T1000 (cell line): ENCODE measurements at places on chromosomes 1 and 21.

- no peak for DNase-seq
These were observed 59.0 kb upstream of the MACF1 start for GRCh38 chr1:39145331-39145965.

DNA sequence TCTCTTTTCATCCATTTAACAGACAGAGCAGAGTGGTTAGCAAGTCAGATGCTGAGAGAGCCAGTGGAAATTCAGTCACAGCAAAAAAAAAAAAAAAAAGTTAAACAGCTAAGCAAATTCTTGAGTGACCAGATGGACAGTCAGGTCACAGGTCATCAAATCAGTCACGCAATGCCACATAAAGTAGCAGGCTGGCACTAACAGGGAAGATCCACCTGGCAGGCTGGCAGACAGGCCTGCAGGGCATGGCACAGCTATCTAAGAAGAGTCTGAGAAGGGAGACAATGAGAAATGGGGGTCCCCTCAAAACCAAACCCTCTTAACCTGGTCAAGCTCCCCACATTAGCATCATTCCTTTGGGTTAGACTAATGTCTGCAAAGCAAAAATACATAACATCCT is 371.9 kb downstream of the TTLL7 start:
- DNase-seq, result no peak

DNA sequence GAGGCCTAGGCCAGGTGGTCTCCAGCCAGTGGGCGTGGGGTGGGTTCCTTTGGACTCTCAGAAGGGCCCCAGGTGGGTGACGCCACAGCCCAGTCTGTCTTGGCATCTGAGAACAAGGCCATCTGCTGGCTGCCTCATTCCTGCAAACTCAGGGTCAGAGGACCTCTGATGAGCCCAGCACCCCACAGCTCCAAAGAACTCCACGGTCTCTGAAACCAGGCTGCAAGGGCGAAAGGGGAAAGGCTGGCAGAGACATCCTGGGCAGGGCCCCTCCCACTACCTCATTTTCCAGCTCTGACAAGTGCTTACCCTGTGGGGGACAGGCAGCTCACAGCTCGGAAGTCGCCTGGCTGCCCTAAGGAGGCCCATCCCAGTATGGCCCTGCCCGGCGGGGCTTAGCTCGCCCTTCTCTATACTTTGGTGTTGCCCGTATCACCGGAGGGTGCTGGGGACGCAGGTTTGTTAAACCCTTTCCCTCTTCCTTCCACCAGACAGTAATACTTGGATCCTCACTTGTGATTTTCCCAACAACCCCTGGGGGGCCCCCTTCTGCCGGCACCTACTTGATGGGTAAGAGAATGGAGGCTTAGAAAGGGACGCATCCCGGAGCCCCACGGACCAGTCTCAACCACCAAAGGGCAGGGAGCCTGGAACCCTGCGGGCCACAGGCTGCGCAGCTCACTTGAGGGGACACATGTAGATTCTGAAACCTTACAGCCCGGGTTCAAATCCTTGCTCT is 10.9 kb upstream of the EDN2 start:
- no peak for DNase-seq

DNA sequence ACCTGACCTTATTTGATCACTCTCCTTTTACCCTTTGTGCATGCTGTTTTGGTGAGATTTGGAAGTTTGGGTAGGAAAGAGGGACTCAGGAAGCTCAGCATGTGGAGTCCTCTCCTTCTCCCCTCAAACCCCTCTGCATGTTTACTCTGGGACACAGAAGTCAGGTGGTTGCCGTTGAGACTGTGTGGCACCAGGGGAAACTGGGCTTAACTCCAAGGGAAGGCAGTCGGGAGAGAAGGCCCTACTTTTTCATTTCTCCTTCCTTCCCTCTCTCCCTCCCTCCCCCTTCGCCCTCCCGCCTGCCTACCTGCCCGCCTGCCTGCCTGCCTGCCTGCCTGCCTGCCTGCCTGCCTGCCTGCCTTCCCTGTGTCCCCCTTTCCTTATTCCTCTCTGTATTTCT is 34.8 kb upstream of the TTC22 start:
- DNase-seq, result no peak

- no peak for DNase-seq
These were observed 51.8 kb upstream of the FAM89A start for GRCh38 chr1:231091831-231092301.

DNA sequence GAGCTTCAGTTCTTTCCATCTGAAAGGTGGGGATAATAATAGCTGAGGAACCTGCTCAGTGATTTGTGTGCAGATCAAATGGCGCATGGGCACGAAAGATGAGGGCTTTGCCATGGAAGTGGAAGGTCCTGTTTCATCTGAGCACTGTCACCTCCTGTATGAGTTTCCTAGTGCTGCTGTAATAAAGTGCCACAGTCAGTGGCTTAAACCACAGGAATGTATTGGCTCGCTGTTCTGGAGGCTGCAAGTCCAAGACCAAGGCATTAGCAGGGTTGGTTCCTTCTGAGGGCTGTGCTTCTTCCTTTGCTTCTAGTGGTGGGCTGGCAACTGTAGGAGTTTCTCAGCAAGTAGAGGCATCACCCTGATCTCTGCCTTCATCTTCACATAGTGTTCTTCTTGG is 51.1 kb upstream of the RBM15 start:
- no peak for DNase-seq

DNA sequence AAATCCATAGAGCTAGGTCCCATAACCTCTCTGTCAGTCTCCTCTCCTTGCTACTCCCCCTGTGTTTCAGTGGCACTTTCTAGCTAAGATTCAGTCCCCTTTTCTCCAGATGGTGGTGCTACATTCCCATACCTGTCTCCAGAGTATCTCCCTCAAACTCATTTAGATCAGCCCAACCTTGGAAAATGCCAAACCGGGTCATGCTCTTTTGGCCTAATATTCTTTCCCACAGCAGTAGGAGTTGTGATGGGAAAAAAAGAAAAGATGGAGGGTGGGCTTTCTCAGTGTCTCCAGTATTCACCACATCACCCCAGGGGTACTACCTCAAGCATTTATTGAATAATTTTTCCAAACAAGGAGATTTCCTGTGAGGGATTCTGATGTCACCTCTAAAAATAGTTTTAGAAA is 3.2 kb upstream of the RXFP4 start:
- DNase-seq, result no peak

- no peak for DNase-seq
These were observed 50.1 kb downstream of the LAMC1 start for GRCh38 chr1:183073320-183073719.

DNA sequence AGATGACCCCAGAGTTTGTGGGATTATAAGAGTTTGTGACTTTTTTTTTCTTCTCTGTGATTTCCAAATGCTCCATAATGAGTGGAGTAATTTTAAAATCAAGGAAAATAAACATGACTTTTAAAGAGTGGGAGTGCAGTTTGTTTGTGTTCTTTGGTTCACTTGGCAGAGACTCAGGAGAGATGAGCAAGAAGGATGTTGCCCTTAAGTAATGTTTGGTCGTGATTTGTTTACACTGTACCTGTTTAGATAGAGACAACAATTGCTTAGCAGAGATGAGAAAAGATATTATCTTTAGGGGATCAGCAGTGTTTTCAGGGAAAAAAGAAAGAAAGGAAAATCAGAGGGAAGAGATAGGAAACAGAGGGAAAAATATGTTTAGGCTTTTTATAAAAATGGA is 170.8 kb downstream of the ADSS2 start:
- DNase-seq, result no peak

DNA sequence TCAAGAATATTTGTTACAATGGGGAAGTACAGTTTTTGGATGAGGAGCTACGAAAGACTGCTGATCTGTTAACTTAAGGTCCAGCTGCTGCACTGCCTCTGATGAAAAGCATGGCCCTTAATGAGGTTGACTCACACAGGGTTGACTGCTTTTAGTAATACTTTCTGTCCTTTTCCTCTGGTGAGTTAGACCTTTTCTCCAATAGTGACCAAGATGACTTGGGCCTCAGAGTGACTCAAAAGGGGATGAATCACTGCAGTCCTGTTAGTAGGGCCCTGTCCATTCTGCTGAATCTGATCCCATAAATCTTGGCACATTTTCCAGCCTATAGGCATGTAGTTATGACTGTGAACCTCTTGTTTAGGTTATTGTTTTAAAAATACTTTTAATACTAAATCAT is 2.7 kb downstream of the DISP1 start:
- peak; percentile 62 for DNase-seq

GRCh38 chr1:14282707-14283106 is 315.8 kb upstream of the KAZN start:
- DNase-seq, result no peak

DNA sequence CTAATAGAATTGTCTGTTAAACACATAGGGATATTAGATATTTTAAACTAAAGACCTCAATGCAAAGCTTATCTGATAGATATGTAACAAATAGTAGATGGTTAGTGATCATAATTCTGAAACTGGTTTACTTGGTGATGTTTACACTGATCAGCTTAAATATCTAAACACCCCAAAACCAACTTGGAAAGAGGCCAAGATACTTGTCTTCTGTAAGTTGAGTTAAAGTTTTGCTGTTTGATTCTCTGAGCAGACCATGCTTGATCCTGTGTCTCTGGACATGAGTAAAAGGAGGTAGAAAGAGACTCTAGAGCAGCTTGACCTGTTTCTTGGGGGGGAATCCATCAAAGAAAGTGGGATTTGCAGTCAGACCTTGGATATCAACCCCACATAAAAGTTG is 107.5 kb downstream of the NEK7 start:
- no peak for DNase-seq

DNA sequence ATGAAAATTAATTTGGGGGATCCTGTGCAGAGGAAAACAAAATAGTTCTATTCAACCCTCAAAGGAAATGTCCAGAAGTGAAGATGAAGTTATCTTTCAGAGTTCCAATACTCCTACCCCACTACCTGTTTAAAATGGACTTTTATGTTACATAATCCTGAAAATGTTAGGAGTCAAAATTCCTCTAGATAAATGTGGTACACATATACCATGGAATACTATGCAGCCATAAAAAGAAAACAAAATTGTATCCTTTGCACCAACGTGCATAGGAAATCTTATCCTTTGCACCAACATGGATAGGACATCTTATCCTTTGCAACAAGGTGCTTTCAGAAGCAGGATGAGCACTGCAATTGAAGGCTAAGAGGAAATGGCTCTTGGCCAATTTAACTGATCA is 245.2 kb downstream of the LTN1 start:
- DNase-seq, result no peak

- peak; percentile 71 for DNase-seq
These were observed 2.3 kb downstream of the SLC2A5 start for GRCh38 chr1:9066945-9067807.

DNA sequence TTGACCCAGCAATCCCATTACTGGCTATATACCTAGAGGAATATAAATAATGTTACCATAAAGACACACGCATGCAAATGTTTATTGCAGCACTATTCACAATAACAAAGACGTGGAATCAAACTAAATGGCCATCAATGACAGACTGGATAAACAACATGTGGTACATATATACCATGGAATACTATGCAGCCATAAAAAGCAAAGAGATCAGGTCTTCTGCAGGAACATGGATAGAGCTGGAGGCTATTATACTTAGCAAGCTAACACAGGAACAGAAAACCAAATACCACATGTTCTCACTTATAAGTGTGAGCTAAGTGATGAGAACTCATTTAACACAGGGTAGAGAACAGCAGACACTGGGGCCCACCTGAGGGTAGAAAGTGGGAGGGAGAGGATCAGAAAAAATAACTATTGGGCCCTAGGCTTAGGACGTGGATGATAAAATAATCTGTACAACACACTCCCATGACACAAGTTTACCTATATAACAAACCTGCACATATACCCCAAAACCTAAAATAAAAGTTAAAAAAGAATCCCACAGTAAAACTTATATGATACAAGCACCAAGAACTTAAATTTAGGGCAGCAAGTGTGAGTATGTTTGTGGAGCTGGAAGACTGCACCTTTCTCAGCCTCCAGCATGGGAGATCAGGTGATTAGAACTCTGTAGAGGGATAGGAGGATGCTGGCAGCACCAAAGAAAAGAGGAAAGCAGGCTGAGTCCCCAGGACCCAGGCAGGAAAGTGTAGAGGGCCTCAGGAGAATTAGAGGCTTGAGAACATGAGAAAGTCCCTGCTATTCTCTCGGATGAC is 320.8 kb upstream of the USP24 start:
- DNase-seq, result no peak

DNA sequence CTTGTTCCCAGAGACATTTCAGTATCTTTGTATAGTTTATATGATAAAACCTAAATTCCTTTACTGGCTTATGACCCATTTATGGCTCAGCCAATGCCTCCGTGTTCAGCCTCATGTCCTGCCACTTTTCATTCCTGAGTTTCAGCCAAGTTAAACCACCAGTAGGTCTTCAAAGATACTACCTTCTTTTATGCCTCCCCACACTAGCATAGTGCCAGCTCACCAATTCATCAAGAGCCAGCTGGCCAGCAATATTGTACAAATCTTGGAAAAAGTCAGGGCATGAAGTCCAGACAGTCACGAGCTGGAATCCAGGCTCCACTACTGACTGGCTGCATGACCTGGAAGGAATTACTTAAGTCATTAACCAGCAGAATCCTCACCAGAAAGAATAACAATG is 446.0 kb downstream of the GPATCH2 start:
- no peak for DNase-seq

GRCh38 chr21:14533499-14534428 is 12.4 kb downstream of the SAMSN1 start:
- no peak for DNase-seq

DNA sequence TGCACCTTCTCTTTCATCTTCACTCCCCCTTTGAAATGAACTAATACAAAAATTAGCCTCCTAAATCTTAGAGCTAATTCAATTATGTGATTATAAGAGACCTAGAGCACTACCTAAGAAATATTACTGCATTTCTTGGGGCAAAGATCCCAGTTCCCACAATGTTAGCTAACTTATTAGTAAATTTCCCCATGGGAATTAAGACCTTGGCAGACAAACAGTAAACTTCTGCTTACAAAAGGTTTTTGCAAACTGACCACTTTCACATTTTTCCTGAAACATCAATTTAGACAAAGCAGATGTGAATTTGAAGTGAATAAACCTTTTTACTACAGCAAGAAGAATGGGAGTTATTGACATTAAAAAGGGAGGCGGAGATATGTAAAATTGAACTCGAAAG is 34.6 kb upstream of the LHX8 start:
- no peak for DNase-seq

- no peak for DNase-seq
These were observed 54.4 kb upstream of the BCL10 start for GRCh38 chr1:85330711-85331290.

DNA sequence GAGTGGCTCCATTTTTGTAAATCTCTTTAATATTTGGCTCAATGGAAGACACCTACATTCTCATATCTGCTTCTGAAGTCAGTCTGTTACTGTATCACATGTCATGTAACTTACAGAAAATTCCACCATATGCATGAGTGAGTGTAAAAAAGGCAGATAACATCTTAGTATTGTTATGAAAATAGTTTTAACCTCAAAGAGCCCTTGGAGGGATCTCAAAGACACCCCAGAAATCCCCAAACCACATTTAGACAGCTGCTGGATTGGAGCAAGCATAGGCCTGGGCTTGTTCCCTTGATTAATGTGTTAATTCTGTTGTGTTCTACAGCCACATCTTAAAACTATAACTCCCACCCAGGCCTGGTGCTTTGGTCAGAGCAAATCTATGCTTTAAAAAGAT is 16.9 kb downstream of the MACO1 start:
- no peak for DNase-seq

GRCh38 chr1:202810193-202810614 is 550 bp upstream of the PCAT6 start:
- no peak for DNase-seq
